ENCODE measurements at places on chromosomes 2 and 18.

DNA sequence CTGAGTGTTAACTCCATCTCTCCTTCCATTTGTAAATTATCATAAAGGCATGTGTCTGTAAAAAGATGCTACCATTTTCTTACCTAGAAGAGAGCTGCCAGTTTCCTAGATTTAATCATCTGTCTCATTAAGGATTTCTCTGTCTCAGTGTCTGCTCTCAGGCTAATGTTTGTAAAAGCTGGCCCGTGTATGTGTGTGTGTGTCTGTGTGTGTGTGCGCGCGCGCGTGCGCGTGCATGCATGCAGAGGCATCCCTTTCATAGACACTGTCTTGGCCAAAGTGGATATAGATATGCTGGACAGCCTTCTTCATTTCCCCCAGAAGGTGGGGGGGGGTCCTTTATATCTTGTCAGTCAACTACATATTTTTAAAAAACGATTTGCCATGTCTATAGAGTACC, 18.9 kb downstream of the MGAT5 start:
- DNase-seq: no peak

GRCh38 chr2:240822280-240822847, 2.3 kb upstream of the KIF1A start:
- no peak for DNase-seq

DNA sequence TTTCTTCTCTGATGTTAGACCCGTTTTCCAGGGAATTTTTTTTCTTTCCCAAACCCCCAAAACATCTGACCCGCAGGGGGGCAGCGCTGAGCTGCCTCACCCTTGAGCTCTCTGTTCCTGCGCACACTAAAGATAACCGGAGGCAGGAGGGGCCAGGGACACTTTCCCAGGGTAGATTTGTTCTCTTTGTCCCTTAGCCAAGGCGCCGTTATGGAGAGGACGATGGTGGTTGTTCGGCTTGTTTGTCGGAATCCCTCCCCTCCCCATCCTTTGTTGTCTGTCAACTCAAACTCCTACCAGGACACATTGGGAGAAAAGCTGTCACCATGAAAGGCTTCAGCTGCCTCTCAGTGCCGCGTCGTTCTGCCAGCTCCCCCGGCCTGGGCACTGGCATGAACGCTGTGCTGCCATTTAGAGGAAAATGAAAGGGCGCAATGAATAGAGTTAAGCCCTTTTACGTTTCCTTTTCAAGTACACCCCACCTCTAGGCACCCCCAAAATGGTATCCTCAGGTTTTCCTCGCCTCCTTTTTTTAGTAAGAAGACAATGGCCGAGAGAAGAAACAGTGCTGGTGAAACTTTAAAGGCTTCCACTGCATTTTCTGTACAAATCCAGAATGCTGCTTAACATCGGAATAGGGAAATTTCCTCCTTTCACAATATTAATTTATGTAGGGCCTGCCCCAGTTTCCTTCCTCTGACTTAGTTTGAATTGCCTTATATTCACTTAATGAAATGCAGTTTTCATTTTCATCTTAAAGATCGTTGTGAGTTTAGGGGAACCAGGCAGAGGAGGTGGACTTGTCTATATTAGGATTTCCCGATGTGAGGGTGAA, 62.1 kb downstream of the RND3 start:
- no peak for DNase-seq

DNA sequence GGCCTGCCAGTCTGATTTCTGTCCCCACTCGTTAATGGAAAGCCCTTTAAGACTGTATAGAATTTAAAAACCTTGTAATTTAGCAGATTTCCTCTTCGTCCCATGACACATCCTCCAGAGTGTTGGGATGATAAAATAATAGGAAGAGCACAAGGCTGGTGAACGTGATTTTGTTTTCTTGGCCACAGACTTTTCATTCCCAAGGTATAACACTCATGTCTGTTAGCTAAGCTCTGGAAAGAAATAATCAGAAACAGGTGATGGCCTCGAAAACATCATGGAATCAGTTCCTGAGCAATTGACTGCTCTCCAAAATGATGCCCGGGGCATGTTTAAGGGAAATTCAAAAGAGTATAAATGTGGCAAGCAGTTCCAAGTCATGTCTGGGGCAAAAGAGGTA, 337.8 kb upstream of the TCF4 start:
- DNase-seq: no peak
